ENCODE measurements at places on chromosomes 1 and 21. TPM values are rescaled to one million over a fixed set of nuclear protein-coding genes. Genes with fewer than 3 reads are reported as not detected.

The AURKAIP1 gene
- total RNA-seq: 103 TPM

The LAD1 gene
- total RNA-seq: 0.56 TPM

The TMIGD3 gene
- total RNA-seq: not detected

The SPSB1 gene
- total RNA-seq: 30.4 TPM

The MTARC1 gene
- total RNA-seq: 9.7 TPM

The DYNLT5 gene
- not detected for total RNA-seq

The ADGRB2 gene
- 7.5 TPM for total RNA-seq

The CA6 gene
- not detected for total RNA-seq

The SPRR2F gene
- not detected for total RNA-seq

The KCNH1 gene
- 3.5 TPM for total RNA-seq

The FCRL2 gene
- total RNA-seq: not detected

The TNNT2 gene
- not detected for total RNA-seq

Measured in A549 treated with CORT108297 at 1 μM for 4 hours (cell line).